ENCODE measurements at places on chromosomes 12 and 14.

GRCh38 chr12:28446031-28446430 lies 255.8 kb downstream of the CCDC91 start:
- DNase-seq, result no peak

- no peak for DNase-seq
Measured at GRCh38 chr12:128853600-128854197, 421 bp downstream of the GLT1D1 start.

- no peak for DNase-seq
Measured at GRCh38 chr14:99231850-99232713, 39.9 kb downstream of the BCL11B start.

DNA sequence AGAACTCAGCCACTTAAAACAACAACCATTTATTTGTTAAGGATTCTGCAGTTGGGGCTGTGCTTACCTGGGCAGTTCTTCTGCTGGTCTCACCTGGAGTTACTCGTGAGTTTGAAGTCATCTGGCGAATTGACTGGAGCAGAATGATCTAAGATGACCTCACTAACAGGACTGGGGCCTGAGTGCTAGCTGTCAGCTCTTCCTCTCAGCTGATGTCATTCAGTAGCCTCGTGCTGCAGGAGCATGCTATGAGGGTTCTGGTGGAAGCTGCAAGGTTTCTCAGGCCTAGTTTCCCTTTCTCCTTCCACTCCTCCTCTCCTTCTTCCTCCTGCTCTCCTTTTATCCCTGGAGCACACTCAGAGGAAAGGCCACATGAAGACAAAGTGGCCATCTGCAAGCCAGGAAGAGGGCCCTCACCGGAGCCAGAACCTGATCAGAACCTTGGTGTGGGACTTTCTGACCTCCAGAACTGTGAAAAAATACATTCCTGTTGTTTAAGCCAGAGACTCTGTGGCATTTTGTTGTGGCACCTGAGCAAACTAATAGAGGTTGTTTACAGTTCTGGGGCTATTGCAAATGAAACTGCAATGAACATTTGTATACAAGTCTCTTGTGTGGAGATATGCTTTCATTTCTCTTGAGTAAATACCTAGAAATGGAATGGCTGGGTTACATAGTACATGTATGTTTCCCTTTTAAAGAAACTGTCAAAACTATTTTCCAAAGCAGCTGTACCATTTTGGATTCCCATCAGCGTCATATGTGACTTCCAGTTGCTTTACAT lies 21.9 kb upstream of the MAP3K9 start:
- no peak for DNase-seq

DNA sequence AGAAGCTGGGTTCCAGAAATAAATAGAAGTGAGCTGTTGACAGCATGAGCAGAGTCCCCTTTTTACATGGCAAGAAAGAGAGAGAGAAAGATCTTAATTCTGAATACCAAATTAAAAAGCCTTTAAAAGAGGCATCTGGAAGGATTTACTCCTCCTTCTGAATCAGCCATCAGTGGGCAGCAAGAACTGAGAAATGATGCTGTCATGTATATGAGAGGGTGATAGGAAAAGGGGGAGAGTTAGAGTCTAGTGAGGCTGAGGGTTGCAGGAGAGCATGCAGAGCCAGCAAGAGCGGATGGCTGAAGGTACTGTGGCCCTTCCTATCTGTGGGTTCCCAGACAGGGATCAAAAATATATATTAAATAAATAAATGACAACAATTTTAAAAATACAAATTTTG lies 34.5 kb upstream of the GNG2 start:
- DNase-seq, result no peak

DNA sequence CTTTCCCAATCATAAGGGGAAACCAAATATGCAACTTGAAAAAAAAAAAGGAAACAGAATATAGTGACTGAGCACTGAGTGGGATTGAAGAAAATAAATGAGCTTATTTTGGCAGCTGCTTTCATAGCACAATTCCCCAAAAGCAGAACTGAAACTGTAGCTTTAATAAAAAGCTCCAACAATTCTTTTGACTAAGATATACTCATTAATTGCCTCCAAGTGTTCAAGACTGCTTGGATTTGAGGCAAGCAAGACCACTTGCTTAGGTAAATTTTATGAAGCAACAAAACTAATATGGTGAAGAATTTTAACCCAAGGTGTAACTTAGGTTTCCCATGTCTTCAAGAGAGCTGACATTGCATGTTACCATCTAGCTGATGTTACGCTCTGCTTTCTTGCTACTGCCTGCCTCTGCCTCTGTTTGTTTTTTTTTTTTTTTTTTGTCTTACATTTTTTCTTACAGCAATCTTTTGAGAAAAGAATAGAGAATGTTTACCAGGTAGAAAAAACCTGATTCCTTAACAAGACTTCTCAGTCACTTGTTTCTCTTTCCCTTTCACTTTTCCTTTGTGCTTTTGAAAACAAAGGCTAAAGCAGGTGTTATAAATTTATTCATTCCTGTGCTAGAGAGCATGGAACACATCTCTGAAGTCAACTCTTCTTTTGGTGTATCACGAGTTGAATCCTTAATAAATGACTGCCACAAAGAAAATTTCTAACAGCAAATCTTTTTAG lies 134.4 kb downstream of the BCAT1 start:
- no peak for DNase-seq

DNA sequence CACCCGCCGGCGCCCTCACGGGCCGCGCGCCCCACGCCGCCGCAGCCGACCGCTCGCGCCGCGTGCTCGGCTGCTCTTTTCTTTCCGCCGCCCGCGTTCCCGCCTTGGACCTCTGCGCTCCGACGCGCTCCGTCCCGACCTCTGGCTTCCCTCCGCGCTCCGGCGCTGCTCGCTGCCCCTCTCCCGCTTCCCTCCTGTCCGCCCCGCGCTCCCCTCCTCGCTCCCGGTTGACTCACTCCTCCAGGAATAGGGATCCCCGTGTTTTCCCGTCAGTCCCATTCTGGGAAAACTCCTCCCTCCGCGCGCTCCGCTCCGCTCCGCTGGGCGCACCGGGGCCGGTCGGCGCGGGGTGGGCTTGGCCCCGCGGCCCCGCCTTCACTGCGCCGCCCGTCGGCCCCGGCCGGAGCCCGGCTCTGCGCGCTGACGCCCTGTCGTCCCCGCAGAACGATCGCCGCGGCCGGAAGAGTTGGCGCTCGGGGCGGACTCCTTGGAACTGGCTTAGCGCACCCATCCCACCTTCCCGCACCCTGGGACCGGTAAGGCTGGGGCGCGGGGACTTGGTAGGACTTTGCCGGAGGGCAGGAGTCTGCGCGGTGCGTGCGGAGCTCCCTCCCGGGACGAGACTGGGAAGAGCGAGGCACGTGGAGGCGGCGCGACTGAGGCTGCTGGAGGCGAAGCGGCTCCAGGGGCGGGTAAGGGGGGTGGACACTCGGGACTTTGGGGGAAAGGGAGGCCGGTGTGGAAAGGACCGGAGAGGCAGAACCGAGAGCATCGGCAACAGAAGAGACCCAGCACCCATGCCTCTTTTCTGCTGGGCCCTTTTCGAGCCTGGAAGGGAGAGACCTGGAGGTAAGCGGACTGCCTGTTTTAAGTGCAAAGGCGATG lies 550 bp downstream of the TEAD4 start:
- DNase-seq, result peak; percentile 58

DNA sequence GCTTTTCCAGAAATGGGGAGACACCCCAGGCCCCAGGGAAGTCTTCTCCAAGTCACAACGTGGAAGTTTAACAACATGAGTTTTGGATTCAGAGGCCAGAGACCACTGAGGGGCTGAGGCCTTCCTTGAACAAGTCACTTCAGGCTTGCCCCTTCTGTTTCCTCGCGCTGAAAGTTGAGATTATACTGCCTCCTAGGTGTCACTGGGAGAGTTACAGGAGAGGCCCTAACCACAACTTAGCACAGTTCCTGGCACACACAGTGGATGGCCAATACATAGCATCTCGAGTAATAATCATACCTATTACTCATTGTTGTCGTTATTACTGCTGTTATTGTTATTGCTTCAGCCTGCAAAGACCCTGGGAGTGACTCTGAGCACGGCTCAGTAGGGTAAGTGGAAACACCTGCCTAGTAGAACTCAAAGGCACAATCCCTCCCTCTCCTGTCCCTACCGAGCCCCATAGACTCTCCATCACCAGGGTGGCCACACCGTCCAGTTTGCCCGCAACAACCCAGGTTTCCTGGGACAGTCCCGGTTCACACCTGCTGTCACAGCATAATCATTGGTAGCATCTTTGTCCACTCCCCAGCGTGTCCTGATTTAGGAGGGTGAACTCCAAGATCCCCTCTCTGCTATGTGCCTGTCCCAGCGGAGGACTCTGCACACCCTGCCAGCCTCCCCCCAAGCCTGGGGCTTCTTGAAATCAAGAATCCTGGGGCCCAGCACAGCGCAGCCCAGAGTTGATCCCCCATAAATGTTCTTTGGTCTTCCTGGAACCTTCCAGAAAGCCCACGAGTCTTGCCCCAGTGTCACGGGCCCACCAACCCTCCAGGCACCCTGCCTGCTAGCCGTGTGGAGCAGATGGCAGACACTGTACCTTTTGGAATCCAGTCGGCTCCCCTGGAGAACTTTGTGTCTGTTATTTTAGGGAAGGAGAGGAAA lies 85.0 kb downstream of the SYNE3 start:
- DNase-seq, result no peak

DNA sequence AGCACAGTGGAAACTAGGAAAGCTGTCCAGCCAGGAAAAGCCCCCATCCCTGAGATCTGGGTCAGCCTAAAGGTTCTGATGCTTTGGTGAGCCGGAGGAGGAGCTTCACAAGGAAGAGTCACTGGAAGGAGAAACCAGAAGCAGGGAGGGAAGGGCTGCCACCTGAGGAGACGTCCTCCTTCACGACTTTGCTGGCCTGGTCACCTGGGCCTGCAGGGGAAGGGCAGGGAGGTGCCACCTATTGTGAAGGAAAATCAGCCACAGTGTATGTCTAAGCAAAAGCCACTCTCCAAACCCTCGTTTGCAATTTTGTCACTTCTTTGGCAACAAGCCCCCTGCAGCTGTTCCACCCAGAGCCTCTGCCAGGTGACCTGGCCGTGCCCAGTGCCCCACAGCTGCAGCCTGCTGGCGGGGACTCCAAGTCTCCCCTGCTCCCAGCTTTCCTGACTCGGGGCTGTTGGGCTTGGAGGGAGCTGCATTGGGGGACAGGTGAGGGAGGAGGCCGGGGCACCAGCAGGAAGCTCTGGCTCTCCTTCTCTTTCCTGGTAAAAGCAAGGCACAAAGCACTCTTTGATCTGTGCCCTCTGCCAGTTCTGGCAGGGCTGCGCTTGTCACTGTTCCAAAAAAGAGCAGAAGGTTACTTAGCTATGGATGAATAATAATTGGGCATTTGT lies 120.9 kb upstream of the BCL2L14 start:
- DNase-seq, result no peak

DNA sequence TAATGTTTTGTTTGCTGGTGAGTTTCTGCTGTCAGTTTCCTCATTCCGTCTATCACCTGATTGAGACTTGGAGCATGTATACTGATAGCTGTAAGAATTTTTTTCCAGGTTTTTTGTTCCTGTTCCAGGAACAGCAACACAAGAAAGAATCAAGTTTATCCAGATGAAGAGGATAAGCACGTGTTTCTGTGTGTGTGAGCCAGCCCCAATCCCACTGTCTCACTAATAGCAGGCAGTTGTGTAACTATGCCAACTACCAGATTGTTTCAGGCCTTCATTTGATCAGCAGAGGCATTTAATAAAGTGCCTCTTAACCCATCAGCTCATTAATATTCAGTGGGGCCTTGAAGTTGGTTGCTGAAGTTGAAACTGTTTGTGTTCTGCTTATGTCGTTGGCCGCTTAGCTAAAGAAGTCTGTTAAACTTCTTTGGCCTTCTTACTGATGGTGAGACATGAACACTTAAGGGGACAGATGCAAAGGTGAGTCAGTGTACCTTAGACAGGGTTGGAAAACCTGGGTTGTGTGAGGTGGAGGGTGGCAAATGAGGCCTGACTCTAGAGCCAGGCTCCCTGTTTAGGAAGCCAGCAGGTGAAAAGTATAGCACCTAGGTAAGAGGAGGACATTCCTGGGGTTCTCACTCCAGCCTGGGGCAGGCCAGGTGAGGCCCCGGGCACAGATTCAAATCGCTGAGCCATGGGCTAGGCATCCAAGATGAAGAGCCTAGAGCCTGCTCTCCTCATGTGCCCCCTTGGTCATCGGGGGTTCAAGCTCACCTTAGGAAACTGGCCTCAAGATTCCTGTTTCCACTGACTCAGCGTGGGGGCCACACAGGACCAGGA lies 3.7 kb downstream of the ANKRD13A start:
- DNase-seq, result no peak

- no peak for DNase-seq
Measured at GRCh38 chr12:51393676-51394545, 2.7 kb upstream of the GALNT6 start.

GRCh38 chr12:49568442-49569162 lies 660 bp upstream of the MCRS1 start:
- peak; percentile 47 for DNase-seq

DNA sequence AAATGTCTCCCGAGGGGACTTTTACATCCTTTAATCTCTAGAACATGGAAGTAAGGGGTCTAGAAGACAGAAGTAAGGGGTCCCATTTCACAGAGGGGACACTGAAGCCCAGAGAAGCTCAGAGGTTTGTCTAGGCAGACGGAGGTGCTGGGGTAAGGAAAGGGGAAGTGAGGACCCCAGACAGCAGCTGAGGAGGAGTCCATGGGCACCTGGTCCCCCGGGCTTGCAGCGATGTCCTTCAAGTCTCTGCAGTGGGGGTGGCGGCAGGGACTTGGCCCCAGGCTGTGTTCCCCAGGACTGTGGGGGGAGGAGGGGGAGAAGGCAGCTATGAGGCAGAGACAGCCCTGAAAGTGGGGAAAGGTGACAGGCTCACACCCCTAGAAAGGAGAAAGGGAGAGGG lies 30.7 kb downstream of the DTX1 start:
- no peak for DNase-seq

DNA sequence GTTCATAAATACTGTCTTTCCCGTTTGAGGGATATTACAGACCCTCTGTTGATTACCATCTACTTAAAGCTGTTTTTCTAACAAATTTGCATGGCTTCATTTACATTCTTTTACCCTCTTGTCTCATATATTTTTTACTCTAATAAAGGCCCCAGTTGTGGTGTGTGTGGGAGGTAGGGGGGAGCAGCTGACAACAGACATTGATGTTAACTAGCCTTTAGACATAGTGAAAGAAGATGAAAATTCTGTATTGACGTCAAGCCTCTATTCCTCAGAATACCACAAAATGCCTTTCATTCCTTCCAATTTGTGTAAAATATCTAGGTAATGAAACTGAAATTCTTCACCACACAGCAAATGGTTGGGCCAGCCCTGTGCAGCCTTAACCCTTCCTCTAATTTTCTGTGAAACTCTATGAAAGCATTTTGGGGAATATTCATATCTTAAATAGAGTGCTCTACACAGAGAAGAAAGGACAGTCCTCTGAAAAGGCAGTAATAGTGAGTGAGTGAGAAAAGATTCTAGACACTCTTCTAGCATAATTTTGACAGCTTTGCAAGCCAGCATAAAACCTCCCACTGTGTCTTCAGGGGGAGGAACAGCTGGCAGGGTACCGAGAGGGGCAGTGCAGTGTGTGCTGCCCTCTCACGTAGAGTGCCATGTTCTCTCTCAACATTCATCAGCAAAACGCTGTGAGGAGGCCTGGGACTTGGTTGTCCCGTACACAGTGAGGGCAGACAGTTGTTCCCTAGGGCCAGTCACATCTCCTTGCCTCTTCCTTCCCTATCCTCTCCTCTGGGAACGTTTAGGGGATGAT lies 20.1 kb upstream of the CERS5 start:
- no peak for DNase-seq

- no peak for DNase-seq
Measured at GRCh38 chr14:95348395-95349080, 28.8 kb upstream of the CLMN start.

All from LoVo (cell line).